GOT3 (cell line): ENCODE measurements at places on chromosomes 3 and 15.

GRCh38 chr3:81620849-81621248 lies 140.6 kb downstream of the GBE1 start:
- no peak for DNase-seq

DNA sequence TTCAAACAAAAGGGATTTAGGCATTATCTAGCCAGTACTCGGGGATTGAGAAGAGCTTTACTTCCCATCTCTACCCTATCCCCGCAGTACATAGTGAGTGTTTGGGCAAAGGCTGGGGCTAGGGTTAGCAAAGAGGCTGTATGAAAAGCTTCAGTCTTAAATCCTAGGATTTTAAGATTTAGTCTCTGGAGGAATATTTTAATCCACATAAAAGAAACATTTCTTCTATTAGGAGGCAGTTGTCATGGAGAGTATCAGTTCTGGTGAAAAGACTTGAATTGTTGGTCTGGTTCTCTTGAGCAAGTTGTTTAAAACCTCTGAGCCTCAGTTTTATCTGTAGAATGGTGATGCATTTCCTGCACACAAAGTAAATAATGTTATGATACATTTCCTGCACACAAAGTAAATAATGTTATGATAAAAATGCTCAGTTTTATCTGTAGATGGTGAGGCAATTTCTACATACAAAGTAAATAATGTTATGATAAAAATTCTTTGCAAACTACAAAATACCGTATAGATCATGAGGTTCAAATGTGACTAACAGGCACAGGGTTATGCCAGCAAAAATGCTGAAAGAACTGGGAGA lies 53.9 kb upstream of the ZBED2 start:
- no peak for DNase-seq

- no peak for DNase-seq
These were observed 4.9 kb downstream of the IL17RD start for GRCh38 chr3:57160076-57160764.

DNA sequence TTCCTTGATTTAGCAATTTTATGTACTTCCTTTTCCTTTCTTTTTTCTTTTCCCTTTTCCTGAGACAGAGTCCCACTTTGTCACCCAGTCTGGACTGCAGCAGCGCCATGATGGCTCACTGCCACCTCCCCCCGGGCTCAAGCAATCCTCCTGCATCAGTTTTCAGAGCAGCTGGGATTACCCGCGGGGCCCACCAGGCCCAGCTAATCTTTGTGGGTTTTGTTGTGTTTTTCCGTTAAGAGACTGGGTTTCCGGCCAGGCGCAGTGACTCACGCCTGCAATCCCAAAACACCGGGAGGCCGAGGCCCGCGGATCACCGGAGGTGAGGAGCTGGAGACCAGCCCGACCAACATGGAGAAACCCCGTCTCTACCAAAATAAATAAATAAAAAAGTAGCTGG lies 17.7 kb downstream of the GOLGA8S start:
- DNase-seq: no peak

GRCh38 chr3:126540342-126540849 lies 16.4 kb downstream of the CHST13 start:
- peak; percentile 34 for DNase-seq

- DNase-seq: no peak
These were observed 168.5 kb downstream of the NFKBIZ start for GRCh38 chr3:102017784-102018183.

GRCh38 chr15:42375941-42376340 lies 16.6 kb downstream of the CAPN3 start:
- DNase-seq: no peak

- DNase-seq: no peak
These were observed 250.6 kb downstream of the NR1D2 start for GRCh38 chr3:24195504-24196230.

GRCh38 chr3:52086976-52087663 lies 30.7 kb upstream of the DUSP7 start:
- DNase-seq: no peak

DNA sequence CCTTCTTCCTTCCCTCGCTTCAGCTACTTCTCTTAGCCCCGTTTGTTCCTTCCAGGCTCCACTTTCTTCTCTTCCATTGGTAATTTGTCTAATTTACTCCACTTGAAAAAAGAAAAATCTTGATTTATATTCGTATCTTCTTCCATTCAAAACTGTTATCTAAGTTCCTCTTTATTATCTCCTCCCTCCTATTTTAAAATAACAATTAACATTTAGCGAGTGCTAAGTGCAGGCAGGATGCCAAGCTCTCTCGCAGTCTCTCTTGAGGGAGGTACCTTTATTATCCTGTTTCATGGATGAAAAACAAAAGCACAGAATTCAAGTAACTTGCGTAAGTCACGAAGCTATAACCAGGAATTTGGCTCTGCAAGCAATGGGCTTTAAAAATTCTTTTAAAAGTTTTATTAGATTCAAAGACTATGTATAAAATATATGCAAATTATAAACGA lies 418.9 kb upstream of the NAALADL2 start:
- DNase-seq: no peak
